Stimulated activated CD8-positive, alpha-beta memory T cell treated with anti-CD3 and anti-CD28 coated beads, Interleukin-4, amount 100 ng/mL, for 4 hours (primary cell): ENCODE measurements at places on chromosomes 6 and 20.

GRCh38 chr6:30194797-30195690 is 18.2 kb downstream of the TRIM26 start:
- DNase-seq = no peak

DNA sequence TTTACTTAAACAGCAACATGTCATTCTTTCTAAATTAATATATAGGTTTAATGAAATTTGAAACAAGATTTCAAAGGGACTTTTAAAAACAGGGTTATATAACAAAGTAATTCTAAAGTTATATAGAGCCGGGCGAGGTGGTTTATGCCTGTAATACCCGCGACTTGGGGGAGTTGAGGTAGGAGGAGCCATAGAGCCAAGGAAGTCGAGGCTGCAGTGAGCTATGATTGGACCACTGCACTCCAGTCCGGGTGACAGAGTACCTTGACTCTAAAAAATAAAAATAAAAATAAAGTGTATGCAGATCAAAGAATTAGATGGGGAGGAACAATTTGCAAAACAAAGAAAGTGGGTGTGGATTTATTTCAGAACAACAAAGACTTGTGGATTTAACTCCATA is 151.1 kb upstream of the GLP1R start:
- no peak for DNase-seq

- no peak for DNase-seq
Measured at GRCh38 chr6:2542101-2542857, 208.4 kb downstream of the MYLK4 start.

GRCh38 chr6:43984442-43985321 is 142.6 kb downstream of the MRPL14 start:
- no peak for DNase-seq

- DNase-seq = no peak
Measured at GRCh38 chr6:157921685-157922367, 59.8 kb upstream of the SYNJ2 start.

DNA sequence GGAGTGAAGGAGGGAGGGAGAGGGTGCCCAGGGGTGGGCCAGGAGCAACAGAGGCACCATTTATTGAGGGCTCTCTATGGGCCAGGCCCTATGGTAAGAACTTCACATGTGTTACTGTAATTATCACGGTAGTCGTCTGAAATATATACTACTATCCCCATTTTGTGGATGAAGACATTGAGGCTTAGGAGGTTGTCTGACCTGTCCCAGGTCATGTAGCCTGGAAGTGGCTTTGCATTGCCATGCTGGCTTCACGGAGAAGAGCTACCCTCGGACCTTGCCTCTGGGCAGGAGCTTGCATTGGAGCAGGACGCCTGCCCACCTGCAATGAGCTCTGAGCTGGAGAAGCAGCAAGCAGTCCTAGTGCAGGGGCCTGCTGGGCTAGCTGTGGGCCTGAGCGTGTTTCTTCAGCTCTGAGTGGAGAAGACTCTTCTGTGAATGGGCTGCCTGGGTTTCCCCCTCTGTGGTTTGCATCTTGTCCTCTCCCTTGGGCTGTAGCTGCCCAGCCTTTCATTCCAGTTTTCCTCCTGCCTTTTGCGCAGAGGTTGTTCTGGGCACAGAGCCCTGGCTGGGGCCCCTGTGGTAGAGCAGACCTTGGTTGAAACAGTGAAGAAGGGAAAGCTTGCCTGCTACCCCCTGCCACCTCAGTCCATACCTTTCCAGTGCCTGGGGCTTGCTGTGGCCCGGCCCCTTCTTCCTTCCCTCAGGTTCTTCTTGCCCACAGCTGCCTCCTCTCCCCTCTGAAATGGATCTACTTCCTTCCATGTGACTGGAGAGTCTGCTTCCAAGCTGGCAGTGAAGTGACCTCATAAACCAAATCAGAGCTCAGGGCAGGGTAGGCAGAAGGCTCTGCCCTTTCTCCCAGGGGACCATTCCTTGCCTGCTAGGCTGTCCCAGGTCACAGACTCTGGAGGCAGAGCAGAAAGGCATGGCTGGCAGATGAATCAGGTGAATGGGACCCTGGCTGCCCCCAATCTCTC is 24.1 kb upstream of the SRF start:
- DNase-seq = no peak

- DNase-seq = no peak
Measured at GRCh38 chr20:56223352-56223751, 25.2 kb upstream of the MC3R start.

GRCh38 chr6:18507018-18507415 is 119.9 kb downstream of the RNF144B start:
- no peak for DNase-seq

GRCh38 chr6:111592726-111593511 is 12.8 kb downstream of the TRAF3IP2 start:
- DNase-seq = no peak

DNA sequence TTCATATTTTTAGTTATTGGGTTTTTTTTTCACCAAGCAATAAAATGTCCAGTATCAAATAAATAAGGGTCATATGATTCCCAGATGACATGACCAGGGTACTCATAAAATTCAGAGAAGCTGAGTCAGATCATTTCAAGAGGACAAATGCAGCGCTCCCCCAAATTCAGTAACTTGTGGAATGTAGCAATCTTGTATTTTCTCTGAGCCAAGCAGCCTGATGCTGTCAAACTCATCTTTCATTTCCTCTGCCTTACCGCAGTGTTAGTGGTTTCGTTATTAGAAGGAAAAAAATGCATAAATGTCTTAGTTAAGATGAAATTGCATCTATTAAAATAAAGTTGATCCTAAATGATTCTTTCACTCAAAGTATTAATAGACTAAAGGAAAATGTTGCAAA is 57.8 kb upstream of the EDN1 start:
- DNase-seq = no peak

DNA sequence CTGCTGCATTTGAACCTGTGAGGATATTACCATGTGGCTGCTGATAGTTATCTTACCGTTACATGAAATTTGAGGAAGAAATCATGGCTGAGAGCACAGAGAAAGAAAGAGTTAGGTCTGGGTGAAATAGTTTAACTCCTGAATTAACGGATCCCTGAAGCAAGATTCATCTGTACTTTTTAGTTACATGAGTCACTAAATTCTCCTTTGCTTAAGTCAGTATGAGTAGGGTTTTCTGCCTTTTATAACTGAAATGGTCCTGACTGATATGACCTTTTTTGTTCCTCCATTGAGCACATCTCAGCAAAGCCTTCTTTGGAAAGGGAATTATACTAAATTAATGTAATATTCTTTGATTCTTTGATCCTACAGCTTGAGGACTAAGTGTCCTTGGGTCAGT is 333.3 kb upstream of the ZFP64 start:
- DNase-seq = no peak

GRCh38 chr6:130206479-130206878 is 16.3 kb downstream of the SAMD3 start:
- DNase-seq = no peak

DNA sequence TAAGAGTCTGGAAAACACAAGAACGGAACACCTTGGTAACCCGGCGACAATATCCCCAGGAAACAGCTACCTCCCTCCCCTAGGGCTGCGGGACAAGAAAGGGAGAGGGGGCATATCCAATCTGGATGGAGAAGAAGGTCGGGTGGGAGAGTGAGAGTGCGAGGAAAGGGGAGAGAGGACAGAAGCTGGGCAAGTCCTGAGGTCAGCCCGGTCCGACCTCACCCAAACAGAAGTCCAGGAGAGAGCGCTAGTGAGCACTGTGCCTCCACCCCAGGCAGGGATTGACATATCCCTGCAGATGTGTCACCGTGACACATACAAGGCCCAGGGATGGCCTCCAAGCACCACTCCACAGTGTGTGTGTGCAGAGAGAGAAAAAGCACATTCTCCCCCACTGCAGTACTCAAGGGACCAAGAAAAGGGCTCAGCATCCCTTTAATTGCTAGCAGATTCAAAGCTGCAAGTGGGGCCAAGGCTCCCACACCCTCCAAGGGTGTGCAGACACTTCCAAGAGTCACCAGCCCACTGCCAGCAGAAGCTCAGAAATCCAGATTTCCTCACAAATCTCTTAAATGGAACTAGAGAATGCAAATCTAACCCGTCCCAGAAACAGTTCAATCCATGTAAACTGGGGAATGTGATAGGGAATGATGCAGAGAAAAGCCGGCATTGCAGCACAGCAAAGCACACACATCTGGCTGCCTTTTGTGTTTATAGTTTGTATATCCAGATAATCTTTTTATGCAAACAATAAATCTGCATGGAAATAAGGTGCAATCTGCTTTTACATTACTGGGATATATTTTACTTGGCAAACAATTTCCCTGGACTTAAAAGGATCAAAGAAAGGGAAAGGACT is 3.1 kb downstream of the PXDC1 start:
- no peak for DNase-seq

DNA sequence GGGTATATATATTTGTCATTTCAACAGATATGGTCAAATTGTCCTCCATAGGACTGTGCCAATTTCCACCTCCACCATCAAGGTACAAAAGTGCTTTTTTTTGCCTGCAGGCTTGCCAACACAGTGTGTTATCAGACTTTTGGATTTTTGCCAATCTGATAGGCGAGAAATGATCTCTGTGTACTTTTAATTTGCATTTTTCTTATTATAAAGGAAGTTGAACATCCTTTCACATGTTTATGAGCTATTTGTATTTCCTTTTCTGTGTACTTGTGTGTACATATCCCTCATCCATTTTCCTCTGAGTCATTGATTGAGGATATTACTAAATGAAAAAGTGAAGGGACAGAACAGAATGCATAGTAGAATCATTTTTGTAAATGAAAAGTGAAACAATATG is 39.0 kb upstream of the PTPN1 start:
- no peak for DNase-seq

DNA sequence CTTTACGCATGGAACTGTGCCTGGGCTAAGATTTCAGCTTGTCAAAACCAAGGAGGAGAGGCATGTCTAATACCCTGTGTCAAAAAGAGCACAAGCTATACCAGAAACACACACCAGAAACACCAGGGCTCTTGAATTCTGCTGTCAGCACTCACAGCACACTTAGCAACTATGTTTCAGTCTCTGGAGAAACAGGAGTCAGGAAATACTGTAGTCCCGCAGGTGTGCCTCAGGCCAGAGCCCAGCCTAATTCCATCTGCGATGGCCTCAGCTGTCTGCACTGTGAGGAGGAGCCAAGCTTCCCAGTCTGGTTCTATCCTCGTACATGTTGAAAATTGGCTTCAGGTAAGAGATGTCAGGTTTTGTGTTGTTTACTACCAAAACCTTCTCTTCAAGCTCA is 31.6 kb downstream of the MTRES1 start:
- no peak for DNase-seq

- no peak for DNase-seq
Measured at GRCh38 chr6:36925809-36926208, 28.7 kb upstream of the PI16 start.

DNA sequence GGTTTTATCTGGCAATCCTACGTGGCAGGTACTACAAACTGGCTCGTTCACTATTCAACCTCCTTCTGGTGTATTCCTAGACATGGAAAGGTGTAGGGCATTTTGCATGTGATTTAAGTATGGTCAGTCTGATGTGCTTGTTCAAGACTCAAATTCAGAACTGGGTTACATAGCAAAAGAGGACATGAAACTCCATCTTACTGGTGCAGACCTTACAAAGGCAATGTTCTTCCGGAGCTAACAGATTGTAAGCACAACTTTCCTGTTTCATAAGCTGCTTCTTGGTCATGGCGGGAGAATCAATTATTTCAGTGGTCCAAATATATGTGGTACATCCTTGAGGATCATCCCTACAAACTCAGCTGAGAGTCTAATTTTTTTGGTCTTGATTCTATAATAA is 703.4 kb downstream of the EPM2A start:
- DNase-seq = no peak

GRCh38 chr6:42138630-42139619 is 3.5 kb downstream of the C6orf132 start:
- no peak for DNase-seq

DNA sequence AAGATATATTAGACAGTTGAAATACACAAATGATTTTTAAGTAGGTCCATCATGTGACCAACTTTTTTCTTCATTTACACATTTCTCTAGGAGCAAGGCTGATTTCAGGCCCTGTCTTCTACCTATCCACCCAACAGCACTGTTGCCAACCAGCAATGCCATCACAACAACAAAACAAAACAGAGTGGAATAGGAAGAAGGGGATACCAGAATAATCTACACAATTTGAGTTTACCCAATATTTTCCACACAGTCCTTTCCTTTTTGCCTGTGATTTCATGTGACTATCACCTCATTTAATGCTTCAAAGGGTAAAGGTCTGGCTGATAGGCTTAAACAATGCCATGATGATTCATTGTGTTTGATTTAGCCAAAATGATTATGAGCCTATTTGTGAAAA is 94.9 kb downstream of the MTFR2 start:
- no peak for DNase-seq

GRCh38 chr6:84061613-84062398 is 28.2 kb downstream of the MRAP2 start:
- DNase-seq = no peak

DNA sequence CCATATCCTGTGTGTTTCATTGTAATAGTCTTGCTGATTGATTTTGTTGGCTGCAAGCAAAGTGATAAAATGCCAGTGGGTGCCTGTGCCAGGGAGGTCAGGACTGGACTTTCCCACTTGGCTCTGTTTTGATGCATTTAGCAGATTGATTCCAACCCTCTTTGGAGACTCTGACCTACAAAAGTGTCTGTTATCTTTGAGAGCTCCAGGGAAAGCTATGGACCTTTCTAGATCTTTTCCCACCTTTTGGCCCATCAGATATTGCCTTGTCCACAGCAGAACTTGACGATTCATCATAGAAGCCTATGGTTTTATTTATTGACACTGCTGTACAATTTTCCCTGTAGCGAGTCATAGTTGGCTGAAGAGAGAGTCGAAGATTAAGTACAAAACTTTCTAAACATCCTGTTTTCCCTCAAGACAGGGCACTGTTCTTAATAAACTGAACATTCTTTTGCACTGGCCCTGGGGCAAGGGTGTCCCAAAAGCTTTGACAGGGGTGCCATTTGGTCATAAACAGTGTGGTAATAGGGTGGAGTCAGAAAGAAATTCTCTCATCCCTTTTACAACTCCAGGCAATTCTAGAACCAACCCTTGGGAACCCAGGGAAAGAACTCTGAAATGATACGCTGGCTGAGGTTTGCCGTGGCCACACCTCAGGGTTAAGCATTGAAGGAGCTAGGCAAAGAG is 53.7 kb downstream of the E2F3 start:
- no peak for DNase-seq

- no peak for DNase-seq
Measured at GRCh38 chr20:38888059-38888831, 38.0 kb upstream of the FAM83D start.

DNA sequence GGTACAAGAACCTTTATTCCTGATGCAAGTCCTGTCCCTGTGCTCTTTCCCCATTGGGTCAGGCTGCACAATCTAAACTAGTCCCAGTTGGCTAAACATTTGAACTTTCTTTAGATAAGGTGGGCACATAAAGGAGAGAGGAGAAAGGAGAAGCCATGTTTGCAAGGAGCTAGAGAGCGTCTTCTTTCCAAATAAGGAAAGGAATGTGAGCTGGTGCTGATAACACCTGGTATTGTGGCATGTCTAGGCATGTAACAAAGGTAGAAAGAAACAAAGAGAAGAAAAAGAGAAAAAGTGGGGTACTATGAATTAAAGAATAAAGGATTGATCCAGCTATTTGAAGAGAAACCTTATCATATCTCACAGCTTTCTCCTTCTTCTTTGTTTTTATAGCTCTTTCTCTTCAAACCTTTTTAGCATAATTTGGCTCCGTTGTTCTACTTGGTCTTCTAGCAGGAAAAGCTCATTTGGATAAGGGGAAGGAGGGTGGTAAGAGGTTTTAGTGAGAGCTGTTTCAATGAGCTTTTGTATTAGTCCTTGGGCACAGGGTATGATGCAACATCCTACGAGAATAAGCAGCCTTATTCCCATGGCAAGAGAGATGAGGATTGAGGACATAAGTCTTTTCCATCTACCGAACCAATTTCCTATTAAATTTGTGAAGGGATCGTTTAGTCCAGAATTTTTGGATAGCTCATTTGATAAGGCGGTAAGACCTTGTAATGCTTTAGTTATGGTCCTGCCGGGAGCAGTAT is 415.5 kb upstream of the MAN1A1 start:
- DNase-seq = no peak
